ENCODE measurements at places on chromosomes 3 and 15.

- DNase-seq = no peak
Observed at GRCh38 chr15:68597581-68597980, 18.8 kb downstream of the CORO2B start.

GRCh38 chr15:69499521-69500211 lies 47.0 kb downstream of the RPLP1 start:
- DNase-seq = no peak

DNA sequence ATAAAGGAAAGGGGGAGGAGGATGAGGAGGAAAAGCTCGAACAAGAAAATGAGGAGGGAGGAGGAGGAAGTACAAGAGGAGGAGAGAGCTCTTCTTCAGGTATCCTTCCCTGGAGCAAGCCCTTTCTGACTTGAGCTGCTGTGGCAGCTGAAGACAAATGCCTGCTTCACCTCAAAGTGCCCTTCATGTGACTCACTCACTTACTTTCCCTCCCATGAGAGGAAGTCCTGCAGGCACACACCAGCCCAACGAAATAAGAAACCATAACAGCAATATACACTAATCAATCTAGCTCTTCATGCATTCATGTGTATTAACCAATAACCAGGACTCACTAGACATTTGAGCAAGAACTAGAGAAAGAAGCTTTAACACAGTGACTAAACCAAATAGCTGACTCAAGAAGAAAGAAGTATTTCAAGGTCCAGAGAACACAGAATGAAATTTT lies 251.9 kb downstream of the IGSF11 start:
- DNase-seq = no peak

- DNase-seq = no peak
Observed at GRCh38 chr3:30282154-30282696, 324.2 kb upstream of the TGFBR2 start.

All from activated T-helper 2 cell treated with anti-CD3 and anti-CD28 coated beads, Interferon-gamma antibody, Interleukin-2, Interleukin-4, amounts not matched to agents 10 μg/mL and 5 μg/mL and 100 μg/mL, durations not matched to agents 14 hours and 24 hours and 36 hours (primary cell).